ENCODE measurements at places on chromosomes 13 and 19.

DNA sequence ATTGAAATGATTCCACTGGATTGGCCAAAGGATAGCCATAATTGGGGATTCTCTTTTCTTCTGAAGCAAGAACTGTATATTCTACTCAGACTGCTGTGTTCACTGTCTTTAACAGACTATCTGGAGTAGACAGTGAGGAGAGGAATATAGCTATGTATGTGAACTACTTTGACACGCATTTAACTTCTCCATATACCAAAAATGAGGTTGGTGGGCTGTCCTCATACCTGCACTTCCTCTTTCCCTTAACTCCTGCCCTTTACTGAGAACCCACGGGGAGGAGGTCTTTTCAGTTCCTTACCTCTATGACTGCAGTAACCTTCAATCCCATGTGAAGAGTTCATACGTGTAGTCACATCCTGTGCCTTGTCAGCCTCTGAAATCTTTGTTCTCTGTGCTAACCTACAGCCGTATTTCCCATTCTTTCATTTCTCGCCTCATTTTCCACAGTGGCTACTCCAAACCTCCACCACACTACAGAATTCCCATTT is 305.8 kb downstream of the MTUS2 start:
- no peak for DNase-seq

DNA sequence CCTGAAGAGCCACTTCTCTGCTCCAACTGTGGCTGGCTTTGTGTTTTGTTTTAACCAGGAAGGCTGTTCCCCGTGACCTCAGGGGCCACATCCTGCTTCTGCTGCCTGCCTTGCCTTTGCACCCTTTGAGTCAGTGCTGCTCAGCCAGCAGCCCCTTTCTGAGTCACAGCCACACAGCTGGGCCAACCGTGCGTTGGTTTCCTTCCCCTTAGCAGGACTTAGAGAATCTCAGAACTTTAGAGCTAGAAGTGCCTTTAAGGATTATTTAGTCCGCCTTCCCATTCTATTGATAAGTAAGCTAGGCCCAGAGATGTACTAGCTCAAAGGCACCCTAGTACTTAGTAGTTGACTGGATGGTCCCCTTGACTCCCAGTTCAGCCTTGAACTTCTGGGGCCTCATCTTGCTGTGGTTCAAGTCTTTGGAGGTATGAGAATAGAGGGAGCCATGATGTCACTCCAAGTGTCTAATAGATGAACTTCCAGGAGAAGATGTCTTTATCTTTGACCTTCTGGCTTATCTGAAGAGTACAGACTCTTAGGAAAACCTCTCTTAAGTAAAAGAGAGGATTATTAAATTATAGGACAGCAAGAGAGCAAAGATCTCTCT is 8.0 kb downstream of the RGCC start:
- peak; percentile 83 for DNase-seq

DNA sequence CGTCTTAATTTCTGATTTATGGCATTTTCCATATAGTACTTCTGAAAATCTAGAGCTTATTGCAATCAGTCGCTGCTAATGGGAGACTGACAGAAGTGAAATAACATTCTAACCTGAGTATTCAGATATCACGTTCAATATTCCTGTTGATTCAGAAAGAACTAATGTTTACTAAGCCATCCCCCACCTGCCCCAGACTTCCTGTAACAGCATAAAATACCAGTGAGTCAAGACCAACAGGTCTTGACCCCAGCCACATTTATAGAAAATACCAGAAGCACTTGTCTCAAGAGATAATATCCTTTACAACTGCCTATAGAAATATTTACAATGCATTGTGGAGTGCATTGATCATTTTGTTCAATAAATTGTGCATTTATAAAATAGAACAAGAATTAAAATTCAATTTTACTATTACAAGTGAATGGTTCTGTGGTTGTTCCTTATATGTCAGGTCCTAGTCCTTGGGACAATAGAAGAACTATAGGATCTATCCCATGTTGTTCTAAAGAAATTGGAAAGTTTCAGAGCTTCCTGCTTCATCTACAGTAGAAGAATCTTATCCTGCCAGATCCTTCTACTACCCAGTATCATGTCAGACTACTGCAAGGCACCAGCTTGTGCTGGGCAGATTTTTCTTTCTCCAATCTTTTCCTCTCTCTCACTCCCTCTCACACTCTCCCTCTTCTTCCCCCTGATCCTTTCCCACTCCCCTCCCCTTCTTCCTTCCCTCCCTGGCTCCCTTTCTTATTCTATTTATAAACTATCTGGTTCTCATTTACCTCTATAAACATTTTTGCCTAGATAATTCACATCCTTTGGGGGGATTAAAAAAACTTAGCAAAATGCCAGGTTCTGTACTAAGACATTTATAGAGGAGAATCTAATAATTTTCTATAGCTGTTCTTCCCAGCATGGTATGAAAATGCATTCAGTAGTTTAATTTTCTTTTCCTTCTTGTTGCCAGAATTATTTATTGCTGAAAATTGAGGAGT is 629.9 kb downstream of the DIAPH3 start:
- no peak for DNase-seq

GRCh38 chr19:53389978-53390377 is 5.0 kb upstream of the ZNF765 start:
- DNase-seq = no peak

DNA sequence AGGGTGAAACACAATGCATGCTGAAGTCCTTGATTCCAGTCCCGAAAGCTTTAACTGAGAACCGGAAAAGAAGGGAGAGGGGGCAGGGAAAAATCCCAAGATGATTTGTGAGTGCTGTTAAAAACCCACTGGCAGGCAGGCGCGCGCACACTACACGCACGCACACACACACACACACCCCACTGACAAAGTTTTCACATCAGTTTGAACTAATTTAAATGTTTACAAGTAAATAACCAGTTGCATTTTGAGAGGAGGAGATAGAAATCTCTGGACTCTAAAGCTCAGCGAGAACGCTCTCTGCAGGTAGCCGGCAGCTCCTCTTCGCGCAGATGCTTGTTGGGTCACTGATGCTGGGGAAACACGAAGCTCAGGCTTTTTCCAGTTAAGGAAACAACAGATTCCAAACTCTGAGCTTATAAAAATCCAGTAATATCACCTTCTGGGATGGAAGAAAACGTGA is 818 bp upstream of the SLITRK1 start:
- DNase-seq = no peak

DNA sequence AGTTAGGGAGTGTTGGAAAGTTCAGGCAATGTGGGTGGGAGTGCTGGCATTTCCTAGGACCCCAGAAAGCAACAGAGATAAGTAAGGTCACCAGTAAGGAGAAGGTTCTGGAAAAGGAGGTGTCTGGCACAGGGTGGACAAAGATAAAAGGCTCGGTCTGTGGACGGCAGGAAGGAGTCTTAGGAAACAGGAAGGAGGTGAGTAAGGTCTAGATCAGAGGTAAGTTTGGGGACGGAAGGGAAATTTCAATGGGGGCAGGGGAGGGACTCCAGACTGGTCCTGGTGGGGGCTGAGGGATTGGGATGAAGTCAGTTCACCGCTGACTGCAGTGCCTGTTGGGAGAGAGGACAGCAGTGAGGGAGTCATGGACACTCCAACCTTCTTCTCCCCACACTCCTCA is 7.8 kb upstream of the OPA3 start:
- DNase-seq = no peak

DNA sequence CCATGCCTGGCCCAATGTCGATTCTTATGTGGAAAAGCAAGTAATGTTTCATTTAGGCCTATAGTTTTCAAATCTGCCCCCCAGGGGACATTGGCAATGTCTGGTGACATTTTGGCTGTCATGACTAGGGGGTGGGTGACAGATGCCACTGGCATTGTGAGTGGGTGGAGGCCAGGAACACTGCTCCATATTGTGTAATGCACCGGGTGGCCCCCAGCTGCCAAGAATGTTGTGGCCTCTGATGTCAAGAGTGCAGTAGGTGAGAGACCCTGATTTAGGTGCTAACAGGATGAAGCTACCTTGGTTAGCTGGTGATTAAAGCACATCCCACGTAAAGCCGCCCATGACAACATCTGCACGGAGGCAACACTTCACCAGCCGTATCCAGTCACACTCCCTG is 10.8 kb downstream of the C19orf44 start:
- no peak for DNase-seq

- no peak for DNase-seq
Observed at GRCh38 chr13:96851856-96852445, 142.3 kb downstream of the OXGR1 start.

GRCh38 chr13:24687611-24688010 is 7.4 kb downstream of the ATP12A start:
- no peak for DNase-seq

GRCh38 chr19:46513461-46514236 is 18.0 kb upstream of the PNMA8B start:
- DNase-seq = peak; percentile 66

DNA sequence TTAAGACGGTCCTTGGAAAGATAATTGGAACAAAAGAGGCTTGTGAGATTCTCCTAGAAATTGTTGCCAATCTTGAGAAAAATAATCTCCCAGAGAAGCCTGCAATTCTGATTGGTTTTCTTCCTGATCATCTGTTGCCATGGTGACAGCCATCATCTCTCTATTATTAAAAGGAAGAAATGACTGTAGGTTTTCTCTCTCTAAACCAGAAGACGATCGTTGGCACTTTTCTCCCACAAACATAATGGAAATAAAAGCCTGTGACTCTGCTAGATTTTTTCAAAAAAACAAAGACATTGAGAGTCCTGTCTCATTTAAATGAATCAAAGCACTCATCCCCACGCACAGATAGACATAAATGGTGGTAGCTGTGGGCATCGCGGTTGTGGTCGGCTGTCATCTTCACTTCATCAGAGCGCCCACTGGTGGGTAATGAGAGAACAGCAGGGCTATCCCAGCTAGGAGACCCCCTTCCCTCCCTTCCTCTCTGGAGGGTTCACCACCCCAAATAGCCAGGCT is 21.7 kb upstream of the CALM3 start:
- no peak for DNase-seq

- DNase-seq = no peak
Observed at GRCh38 chr13:69603144-69603853, 504.3 kb upstream of the ATXN8OS start.

DNA sequence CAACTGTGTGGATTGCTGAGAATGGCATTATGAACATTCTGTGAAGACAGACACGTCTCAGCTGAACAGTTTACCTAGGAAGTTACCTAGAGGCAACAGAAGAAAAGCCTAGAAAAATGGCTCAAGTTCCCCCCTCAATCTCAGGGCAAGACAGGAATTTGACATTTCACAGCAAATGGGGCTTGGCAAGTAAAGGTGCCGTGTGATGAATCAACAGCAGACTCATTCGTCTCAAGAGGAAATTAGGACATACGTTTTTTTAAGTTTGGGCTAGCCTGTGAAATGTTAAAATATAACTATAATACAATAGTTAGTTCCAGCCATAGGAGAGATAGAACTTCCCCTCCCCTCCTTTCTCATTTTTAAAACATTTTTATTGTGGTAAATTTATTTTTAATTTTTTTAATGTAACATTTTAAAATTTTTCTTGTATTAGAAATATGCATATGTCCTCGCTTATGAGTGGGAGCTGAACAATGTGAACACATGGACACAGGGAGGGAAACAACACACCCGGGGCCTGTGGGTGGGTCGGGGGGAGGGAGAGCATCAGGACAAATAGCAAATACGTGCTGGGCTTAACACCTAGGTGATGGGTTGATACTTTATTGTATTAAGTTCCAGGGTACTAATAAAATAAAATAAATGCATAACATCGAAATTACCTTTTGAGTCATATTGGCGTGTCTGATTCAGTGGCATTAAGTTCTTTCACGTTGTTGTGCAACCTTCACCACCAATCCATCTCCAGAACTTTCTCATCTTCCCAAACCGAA is 116.0 kb downstream of the COL4A2 start:
- no peak for DNase-seq

GRCh38 chr13:48892688-48893075 is 83.0 kb upstream of the FNDC3A start:
- no peak for DNase-seq

- DNase-seq = peak; percentile 60
Observed at GRCh38 chr19:49672131-49672919, 4.7 kb upstream of the PRMT1 start.

GRCh38 chr13:92572190-92572589 is 654.4 kb upstream of the GPC6 start:
- no peak for DNase-seq

- DNase-seq = no peak
Observed at GRCh38 chr19:34118879-34119748, 53.2 kb upstream of the LSM14A start.
